ENCODE measurements at places on chromosomes 2 and 18. TPM values are rescaled to one million over a fixed set of nuclear protein-coding genes. Genes with fewer than 3 reads are reported as not detected.

The TCF23 gene
- total RNA-seq, result 0.15 TPM

The UPP2 gene
- not detected for total RNA-seq

The WIPF1 gene
- 28.7 TPM for total RNA-seq

The NOL4 gene
- 0.20 TPM for total RNA-seq

The ELOA2 gene
- not detected for total RNA-seq

The ATOH8 gene
- total RNA-seq, result 55.5 TPM

The UGT1A5 gene
- not detected for total RNA-seq

The FEV gene
- total RNA-seq, result not detected

The LIPG gene
- total RNA-seq, result 2.1 TPM

The ZNF396 gene
- total RNA-seq, result 1.7 TPM

The MFSD6 gene
- total RNA-seq, result 30.0 TPM

The POMC gene
- 6.8 TPM for total RNA-seq

The TTN gene
- 1,828 TPM for total RNA-seq

The REG3A gene
- total RNA-seq, result 1.9 TPM

The PDE1A gene
- 15.6 TPM for total RNA-seq

The BMP10 gene
- 2,694 TPM for total RNA-seq

The PRKAG3 gene
- total RNA-seq, result 0.15 TPM

The TMEM163 gene
- total RNA-seq, result 6.8 TPM

The FOXI3 gene
- not detected for total RNA-seq

The GCG gene
- total RNA-seq, result not detected

The PSD4 gene
- total RNA-seq, result 2.0 TPM

The QPCT gene
- 1.7 TPM for total RNA-seq

The GPR155 gene
- 15.5 TPM for total RNA-seq

The NHEJ1 gene
- total RNA-seq, result 5.4 TPM
